Cortex of kidney (tissue), 1 donor: ENCODE measurements at places on chromosomes 12 and 14.

- DNase-seq: no peak
Observed at GRCh38 chr14:100662879-100663760, 63.6 kb upstream of the DLK1 start.

GRCh38 chr12:63846238-63846967 is 1.9 kb downstream of the SRGAP1 start:
- DNase-seq: no peak

DNA sequence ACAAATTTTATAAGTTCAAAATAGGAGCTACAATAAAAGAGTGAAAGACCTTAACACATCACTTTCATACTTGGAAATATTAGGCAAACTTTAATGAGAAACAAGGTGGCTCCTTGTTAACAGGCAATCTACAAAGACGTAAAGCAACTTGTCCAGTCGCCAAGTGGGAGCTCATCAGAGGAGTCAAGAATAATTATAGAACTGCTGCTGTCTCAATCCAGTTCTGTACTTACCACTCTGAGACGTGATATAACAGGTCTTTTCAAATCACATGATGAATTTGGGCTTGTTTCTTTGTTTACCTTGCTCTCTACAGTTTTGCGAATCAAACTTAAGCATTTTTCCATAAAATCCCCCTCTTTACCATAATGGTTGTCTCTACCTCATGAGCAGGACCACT is 3.6 kb downstream of the YBX3 start:
- DNase-seq: no peak

DNA sequence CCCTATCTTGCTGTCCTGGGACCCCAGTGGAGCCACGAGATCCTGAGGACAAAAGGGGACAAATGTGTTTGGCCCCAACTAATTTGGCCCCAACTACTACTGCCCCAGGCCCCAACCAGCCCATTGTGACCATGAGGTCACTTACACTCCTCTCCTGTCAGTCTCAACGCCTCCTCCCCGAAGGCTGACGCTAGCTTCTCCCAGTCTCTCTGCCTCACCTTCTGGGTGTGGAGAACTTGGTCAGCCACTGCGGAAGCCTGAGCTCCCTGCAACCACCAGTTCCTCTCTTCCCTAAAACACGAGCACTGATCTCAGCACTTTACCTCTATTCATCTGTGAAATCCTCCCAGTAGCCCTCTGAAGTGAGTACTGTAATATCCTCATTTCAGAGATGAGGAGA is 13.3 kb downstream of the FAM181A start:
- no peak for DNase-seq

DNA sequence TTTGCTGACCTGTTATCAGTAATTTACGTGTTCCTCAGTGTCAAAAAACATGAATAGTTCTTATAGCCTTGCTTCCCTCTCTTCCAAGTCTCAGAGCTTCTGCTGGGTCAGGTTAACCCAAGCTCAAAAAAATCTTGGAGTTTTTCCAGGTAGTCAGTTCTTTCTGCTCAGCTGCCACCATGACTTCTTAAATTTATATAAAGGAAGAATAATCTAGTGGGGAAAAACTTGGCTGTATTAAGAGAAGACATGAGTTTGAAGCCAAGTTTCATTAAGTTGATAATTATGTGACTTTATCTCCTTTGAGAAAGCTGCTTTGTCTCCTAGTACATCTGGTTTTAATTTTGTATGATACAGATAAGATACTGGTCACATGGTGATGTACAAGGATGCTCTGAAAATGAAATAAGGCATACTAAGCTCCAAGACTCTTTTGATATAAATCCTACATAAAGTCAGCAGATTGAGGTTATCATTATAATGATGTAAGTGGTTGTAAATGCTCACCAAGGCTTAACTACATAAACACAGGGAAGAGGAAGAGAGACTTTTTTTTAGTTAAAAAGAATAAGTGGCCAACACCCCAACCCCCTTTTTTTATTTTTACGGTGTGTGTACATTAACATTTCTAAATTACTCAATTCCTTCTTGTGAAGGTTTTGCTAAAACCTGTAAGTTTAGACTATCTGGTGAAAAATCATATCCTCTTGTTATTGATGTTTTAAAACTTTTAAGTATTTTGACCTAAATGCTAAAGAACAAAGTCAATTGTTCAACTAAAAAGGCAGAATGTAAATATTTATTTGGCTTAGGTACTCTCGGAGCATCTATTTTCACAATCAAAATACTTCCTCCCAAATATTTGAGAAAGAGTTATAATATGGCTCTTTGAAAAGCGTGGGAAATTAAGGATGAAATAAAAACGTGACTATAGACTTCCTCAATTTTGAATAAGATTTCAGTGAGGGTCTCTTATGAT is 84.1 kb upstream of the SLC38A2 start:
- DNase-seq: no peak

DNA sequence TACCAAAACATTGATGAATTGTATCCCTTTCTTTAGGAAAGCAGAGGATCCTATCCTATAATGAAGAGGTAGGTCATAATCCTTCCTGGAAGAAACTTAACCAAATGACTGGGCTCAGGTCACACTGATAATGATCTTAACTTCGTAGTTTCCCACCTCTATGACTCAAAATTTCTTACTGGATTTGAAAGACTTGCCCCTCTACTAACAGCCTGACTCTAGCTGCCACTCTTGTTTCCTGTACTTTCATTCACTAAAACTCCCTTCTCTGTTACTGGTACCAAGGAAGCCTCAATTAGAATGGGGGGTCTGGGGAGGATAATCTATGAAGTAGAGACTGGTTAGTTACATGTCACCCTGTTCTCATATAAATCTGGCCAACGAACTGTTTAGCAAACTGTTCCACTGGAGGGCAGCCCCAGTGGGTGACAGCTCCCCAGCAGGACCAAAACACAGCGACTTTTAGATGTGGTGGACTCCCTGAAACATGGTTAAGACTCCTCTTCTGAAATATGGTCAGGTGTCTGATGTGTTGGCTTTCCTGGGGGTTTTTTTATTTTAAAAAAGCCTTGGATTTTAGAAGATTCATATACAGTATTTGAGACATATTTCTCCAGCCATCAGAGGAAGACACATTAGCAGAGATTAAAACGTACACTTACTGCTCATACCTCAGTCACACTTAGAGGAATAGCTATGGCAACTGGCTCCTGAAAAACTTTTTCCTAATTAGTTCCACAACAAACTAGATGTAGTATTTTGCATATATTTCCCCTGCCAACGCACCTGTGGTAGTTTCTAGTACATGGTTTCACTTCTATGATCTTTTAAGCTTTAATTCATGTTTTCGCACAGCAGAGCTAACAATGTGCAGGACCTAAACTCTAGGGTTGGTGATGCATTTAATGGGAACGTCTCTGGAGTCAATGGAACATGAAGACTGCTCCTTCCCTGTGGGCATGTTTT is 72.3 kb downstream of the ACADS start:
- DNase-seq: no peak

- no peak for DNase-seq
Observed at GRCh38 chr12:119008691-119009221, 27.4 kb downstream of the SRRM4 start.

- no peak for DNase-seq
Observed at GRCh38 chr12:131592972-131593371, 117.9 kb upstream of the SFSWAP start.

DNA sequence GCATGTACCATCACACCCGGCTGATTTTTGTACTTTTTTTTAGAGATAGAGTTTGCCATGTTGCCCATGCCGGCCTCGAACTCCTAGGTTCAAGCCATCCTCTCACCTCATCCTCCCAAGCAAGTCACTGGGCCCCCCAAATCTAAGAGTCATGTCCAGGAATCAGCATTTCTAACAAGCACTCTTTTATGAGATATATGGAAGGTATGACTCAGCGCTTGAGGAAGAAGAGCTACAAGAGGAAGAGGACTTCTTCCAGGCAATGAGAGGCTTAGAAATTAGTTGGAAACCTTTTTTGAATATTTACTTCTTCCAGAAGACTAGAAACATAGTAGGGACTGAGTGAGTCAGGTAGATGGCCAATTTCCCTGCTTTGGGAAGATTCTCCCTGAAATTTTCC is 114.5 kb downstream of the HMGA2 start:
- DNase-seq: no peak

DNA sequence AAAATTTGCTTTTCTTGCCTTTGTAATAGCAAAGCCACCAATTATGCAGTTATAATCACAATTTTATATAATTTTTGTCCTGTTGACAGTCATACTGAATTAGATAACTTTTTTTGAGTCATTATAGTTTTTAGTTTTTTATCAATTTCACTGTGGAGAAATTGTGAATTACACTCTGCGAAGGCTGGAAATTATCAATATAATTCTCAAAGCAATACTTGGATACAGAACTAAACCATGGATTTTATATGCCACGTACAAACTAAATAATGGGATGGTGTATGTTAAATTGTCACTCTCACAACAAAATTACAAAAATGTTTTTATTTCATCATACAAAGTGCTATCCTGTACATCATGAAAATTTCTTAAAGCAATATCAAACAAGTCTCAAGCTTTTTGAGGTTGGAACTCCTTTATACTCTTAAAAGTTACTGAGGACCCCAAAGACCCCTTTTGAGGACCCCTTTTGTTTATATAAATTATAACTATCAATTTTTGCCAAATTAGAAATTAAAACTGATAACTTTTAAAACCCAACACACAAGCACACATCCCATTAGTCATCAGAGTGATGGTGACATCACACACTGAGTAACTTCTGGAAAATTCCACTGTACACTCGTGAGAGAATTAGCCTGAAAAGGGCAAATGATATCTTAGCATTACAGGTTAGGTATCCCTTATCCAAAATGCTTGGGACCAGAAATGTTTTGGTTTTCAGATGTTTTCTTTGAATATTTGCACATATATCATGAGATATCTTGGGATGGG is 19.8 kb upstream of the AQP2 start:
- DNase-seq: no peak

DNA sequence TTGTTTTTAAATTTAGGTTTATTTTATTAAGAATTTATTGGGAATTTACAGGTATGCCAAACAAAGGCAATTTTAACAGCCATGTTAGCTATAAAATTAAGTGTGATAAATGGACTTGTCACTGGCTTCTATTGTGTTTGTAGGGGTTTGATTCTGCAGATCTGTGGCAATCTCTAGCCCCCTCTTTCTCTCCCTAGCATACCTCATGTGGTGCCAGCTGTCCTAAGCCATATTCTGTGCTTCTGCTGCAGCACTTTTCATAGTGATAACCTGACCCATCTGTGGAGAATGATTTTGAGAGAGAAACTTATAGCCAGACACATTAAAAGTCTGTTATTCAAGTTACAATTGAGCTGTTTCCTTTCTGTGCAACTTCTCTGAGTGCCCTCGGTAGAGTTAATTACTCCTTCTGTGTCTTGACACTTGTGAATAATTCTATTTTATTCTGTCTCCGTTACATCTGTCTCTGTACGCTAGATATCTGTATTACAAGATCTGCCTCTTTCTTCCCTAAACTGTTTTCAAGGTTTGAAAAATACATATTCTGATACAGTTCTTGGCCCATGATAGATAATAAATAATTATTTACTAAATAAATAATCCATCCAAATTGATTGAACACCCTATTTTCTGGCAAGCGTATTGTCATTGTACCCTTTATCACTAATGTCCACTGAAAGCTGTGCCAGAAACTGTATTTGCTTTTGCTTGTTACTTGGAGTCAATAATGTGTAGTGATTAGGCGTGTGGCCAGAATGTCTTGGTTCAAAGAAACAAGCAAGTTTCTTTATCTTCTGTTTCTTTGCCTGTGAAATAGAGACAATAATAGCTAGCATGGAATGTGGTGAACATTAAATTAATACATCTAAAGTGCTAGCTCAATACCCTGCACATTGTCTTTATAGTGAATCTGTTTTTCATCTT is 40.0 kb downstream of the FRS2 start:
- DNase-seq: no peak

DNA sequence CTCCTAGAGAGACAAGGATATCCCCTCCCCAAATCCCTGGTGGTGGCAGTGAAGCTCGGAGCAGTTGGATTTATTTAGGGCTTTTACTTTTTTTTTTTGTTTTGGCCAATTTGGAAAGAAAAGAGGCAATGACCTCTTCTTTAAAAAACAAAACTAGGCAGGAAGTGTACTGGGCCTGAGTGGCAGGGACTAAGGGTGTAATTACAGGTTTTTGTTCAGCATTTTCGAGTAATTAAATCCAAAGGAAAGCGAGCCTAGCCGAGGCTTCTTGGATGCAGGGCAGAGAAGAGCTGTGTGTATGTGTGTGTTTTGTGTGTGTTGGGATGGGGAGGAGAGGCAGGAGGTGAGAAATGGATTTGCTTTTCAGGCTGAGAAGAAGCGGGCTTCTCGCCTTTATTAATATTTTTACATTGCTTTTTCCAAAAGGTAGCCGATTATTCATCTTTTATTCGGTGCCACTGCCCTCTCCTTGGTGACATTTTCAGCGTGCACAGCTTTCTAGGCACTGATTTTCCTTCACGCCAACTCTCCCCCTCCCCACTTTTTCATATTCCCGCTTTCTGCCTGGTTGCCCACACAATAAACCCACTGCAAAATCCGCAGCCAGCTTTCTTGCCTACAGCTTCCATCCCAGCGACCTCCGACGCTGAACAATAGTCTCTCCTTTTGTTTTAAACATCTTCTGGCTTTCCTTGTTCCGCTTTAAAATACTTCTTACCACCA is 8.9 kb upstream of the IRF2BPL start:
- no peak for DNase-seq

GRCh38 chr14:99327050-99327449 is 55.1 kb upstream of the BCL11B start:
- DNase-seq: no peak

GRCh38 chr14:91284146-91284790 is 39.8 kb upstream of the GPR68 start:
- DNase-seq: no peak

DNA sequence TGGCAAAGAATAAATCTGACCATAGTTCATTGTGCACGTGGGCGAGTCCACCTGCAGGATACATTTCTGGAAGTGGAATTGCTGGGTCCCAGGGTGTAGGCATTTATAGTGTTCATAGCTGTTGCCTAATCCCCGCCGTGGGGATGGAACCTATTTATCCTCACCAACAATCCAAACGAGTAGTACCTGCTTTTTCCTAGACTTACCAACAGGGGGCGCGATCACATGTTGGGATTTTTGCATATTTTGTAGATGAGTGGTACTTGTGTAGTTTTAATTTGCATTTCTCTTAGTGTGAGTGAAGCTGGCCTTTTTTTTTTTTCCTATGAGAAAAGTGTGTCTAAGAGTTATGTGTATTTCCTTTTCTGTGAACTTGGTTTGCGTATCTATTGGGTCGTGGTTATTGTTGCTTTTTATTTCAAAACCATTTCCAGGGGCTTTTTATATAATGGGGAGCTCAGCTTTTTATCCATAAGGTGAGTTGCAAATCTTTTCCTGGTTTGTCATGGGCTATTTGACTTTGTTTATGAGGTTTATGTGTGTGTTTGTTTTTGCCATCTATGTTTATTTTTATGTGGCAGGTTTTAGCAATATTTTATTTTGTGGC is 67.2 kb downstream of the CCDC92 start:
- no peak for DNase-seq

DNA sequence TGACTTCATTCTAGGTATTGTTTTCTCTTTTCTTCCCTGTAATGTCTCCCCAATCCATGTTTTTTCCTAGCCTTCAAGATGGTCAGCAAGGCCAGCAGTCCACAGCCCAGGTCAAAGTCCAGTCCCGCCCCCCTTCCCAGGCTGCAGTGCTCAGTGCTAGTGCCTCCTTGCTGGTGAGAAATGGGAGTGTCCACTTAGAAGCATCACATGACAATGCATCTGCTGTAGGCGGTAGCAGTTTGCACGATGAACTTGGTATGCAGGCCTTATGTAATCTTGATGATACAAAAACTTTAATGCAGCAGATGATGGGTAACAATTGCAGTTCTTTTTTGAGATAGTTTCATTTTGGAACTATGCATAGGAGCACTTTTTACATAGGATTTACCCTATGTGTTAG is 88.4 kb downstream of the PCNX1 start:
- DNase-seq: no peak

- no peak for DNase-seq
Observed at GRCh38 chr14:77667331-77667730, 40.5 kb downstream of the ALKBH1 start.
